ENCODE measurements at places on chromosomes 3 and 15.

DNA sequence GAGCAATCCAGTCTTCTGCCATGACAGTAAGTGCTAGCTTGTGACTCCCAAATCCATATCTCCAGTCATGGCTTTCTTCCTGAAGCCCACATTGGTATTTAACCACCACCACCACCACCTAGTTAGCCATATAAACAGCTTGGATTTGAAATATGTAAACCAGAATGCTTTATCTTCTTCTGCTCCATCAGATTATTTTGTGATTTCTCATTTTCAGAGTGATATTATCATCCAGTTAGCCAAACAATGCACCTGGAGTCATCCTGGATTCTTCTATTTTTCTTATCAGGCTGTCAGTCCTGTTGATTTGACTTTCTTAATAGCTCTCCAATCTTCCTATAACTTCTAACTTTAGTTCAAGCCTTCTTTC lies 124.3 kb upstream of the PTX3 start:
- no peak for DNase-seq

GRCh38 chr3:12906141-12906915 lies 65.0 kb upstream of the RPL32 start:
- no peak for DNase-seq

DNA sequence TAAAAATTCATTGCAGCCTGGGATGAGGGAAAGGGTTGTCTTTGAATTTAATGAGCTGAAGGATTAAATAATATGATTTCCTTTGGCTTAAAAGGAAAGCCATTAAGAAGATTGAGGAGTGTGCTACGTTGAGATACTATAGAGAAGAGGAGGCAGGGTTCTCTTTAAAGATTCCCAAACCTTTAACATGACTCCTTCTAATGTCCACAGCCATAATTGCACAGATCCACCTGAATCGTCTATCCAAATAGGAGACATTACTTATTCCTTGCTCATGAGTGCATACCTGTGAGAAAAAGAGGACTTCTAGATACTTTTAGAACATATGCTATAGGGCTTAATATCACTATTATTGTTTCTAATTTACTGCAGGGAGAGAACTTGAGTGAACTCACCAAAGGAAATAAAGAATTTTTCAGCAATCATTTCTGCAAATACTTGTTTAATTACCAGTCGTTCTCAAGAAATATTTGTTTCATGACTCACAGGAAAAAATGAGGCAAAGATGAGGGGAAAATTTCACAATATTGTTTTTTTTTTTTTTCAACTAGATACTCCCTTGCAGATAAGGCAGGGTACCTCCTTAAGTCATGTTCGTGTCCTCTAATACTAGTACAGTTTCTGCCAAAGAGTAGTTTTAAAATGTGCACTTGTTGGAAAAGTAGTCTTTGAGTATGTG lies 8.9 kb upstream of the SUCNR1 start:
- peak; percentile 91 for DNase-seq

DNA sequence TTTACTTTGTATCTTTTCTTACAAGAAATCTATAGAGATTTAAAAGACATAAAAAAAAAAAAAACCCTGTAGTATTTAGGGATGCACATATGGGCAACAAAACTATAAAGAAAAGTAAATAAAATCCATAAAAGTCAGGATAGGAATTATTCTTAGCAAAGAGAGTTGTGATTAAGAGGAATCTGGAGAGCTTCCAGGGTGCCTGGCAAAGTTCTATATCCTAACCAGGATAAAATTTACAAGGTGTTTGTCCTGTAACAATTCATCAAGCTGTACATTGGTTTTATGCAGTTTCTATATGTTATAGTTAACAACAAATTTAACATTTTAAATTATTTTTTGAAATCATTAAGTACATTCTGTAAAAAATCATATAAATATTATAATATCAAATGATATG lies 7.9 kb downstream of the SECISBP2L start:
- DNase-seq = no peak

GRCh38 chr3:156619376-156619775 lies 55.0 kb upstream of the TIPARP start:
- DNase-seq = no peak

DNA sequence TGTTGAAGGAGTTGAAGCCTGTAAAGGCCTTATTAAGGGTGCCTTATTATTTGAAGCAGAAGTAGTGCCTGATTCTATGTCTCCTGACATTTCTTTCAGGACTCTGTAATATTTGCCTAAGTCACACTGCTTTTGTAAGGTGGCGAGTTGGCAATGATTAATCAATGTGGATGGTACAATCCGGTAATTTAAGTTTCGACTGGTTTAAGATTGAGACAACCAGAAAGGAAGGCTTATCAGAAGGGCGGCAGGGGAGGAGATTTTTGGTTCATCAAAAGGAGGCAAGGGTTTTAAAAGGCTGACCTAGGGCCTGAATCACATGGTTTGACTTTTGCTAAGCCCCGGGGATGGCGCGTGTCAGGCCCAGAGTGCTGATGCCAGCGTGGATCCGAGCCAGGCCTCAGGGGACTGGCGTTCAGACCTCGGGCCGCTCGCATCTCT lies 830 bp upstream of the RNF13 start:
- DNase-seq = no peak

DNA sequence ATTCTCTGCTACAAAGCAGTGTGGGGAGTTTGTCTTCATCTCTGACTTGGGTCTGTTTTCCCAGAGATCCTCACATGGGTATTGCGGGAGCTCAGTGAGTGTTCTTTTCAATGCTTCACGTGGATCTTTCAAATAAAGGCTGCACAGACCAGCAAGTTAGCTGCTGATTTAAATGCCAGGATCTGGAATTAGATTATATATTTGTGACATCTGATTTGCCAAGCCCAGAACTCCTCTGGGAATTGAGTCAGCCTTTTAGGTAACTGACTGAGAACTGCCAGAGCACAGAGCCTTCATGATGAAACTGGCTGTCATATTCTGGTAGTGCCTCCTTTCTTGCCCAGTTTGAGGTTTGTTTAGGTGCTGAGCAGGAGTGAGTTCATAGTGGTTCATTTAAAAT lies 14.7 kb downstream of the EDEM1 start:
- DNase-seq = no peak

GRCh38 chr3:14064910-14065309 lies 59.8 kb downstream of the CHCHD4 start:
- no peak for DNase-seq

- DNase-seq = no peak
Measured at GRCh38 chr3:4820296-4821121, 158.7 kb upstream of the BHLHE40 start.

GRCh38 chr3:171801738-171802589 lies 8.3 kb downstream of the PLD1 start:
- peak; percentile 84 for DNase-seq

GRCh38 chr3:13879946-13880810 lies at the start of gene WNT7A:
Gene WNT7A, minus strand, starts transcription at chr3:13880071. Its CDS starts 255 bp downstream, at chr3:13879816.
- DNase-seq = no peak

GRCh38 chr15:62147149-62147548 lies 17.9 kb downstream of the C2CD4B start:
- no peak for DNase-seq

GRCh38 chr3:157573281-157573680 lies 70.1 kb upstream of the VEPH1 start:
- DNase-seq = peak; percentile 36

- DNase-seq = no peak
Measured at GRCh38 chr3:23944007-23944783, 891 bp upstream of the NR1D2 start.

- DNase-seq = no peak
Measured at GRCh38 chr15:87846746-87847145, 409.8 kb downstream of the NTRK3 start.

GRCh38 chr15:100537331-100537730 lies 8.6 kb upstream of the CERS3 start:
- no peak for DNase-seq

- no peak for DNase-seq
Measured at GRCh38 chr3:178480795-178481194, 55.4 kb upstream of the KCNMB2 start.

DNA sequence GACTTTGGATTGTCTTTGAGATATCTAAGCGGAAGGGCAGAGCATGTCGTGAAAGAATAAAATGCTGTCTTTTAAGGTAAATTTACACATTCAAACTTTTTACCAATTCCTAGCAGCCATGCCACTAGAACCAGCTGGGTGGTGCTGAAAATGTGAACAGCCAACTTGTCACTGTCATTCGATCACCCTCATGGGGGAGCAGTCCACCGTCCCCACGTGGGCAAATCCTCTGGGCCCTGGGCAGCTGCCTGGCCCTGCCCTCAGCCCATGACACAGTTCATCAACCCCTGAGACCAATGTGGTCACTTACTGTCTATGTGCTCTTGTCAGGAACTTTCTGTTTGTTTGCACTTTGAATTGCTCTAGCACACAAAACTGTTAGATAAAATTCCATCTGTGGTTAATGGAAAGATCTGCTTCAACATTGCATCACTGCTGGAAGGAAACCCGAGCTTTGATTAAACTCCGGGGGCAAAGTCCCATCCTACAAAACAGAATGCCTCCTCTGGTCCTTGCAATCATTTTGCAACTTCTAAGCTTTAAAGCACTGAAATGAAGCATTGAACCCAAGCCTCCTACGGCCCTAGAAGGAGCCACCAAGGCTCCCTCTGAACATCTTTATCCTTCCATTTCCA lies 50.1 kb downstream of the PCSK6 start:
- DNase-seq = peak; percentile 41

- no peak for DNase-seq
Measured at GRCh38 chr15:64110950-64111678, 15.3 kb downstream of the SNX1 start.

DNA sequence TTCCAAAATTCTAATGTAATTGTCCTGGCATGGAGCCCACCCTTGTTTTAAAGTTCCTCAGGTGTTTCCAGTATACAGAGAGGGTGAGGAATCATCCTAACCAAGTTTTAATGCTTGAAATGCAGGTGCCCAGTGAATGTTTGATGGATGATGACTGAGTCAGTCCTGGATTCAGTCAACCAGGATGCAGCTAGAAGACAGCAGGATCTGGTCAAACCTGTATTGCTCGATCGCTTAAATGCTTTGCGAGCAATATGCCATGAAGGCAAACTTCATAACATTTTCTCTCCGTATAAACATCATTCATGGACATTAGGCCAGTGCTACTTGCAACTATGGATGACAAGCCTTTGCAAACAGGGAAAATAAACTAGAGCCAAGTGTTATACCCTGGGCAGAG lies 591.2 kb downstream of the RSL24D1 start:
- DNase-seq = no peak

- DNase-seq = no peak
Measured at GRCh38 chr3:184360929-184361531, 375 bp downstream of the CLCN2 start.

GRCh38 chr3:145557405-145557804 lies 603.6 kb downstream of the PLOD2 start:
- DNase-seq = peak; percentile 27

DNA sequence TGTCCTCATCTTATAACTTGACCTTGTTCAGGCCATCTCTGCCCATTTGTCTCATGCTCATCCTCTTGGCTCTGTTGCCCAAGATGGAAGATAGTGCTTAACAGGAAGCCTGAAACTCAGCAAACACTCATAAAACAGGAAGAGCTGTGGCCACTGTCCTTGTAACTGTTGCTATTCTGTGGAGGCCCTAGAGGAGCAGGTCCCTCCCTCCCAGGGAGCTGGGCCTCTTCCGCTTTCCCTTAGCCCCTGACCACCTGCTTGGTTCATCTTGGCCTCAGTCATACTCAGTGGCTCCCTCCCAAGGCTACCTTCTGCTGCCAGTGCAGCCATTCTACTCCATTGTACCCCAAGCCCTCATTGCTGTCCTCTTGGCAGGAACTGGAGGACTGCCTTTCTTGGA lies 3.5 kb downstream of the MAPKAPK3 start:
- no peak for DNase-seq

DNA sequence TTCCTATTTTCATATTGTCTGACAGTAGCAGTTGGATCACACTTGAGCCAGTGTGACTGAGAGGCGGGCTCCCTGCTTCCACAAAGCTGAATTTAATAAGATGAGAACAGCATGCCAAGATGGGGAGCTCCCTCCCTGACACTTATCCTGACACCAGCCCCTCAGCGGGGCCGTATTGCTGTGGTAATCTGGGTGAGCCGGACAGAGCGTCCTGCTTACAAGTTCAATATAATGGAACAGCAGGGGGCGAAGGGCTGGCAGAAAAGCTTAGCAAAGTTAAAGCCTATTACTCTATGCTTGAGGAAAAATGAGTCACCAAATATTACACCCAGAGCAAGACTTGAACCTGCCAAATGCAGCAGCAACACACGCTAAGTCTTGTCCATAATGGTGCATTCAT lies 163.8 kb upstream of the CMC1 start:
- no peak for DNase-seq

- DNase-seq = no peak
Measured at GRCh38 chr3:12818773-12819172, 22.3 kb downstream of the CAND2 start.

- DNase-seq = peak; percentile 66
Measured at GRCh38 chr3:59246719-59247401, 197.0 kb upstream of the CFAP20DC start.

GRCh38 chr3:8503461-8503860 lies 1.8 kb downstream of the LMCD1 start:
- DNase-seq = peak; percentile 49
